ENCODE measurements at places on chromosomes 3 and 15. TPM values are rescaled to one million over a fixed set of nuclear protein-coding genes. Genes with fewer than 3 reads are reported as not detected.
A peak's percentile ranks its signal among the peaks of the same experiment; 100 is the strongest.

DNA sequence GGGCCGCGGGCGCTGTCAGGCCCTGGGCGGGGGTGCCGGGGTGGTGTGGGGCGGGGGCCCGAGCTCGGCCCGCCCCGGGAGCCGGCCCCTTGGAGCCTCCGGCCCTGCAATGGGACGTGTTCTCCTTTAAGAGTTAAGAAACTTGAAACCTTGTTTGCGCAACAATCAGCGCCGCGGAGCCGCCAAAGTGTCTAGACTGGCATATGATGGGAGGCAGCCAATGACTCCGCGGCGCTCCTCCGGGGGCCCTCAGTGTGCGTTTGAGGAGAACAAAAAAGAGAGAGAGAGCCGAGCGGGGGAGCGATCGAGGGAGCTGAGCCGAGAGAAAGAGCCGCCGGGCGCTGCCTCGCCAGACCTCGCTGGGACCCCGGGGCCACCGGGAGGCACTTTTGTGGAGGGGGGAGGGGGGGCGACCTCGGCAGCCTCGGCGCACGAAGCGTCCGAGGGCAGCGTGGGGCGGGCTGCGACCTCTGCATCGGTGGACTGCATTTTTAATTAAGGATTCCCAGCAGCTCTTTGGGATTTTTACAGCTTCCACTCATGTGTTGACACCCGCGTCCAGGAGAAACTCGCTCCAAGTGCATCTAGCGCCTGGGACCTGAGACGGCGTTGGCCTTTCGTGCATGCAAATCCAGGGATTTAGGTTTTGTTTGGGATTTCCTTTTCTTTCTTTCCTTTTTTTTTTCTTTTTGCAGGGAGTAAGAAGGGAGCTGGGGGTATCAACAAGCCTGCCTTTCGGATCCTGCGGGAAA, at the start of gene SMAD6:
TSS of gene SMAD6 (plus strand) at position 202 of the 752 bp plus-strand sequence. CDS start 1,023 bp downstream, outside the sequence.
- peaks cover 58% of the 10 kb centered on the region for H3K4me1 ChIP-seq
- H3K36me3 ChIP-seq: no peaks in the 10 kb centered on the region
- peak; percentile 95 for DNase-seq
- H3K27me3 ChIP-seq: peaks cover 16% of the 10 kb centered on the region
- peak within 1 kb of the TSS; percentile 78 for H3K4me3 ChIP-seq
- H3K27ac ChIP-seq: peak within 1 kb of the TSS; percentile 86

GRCh38 chr3:107525644-107526305, 3.0 kb downstream of the BBX start:
- H3K36me3 ChIP-seq: no peaks in the 10 kb centered on the region
- no peaks in the 10 kb centered on the region for H3K27me3 ChIP-seq
- DNase-seq: peak; percentile 59
- H3K4me1 ChIP-seq: peaks cover 14% of the 10 kb centered on the region
- peak overlapping the region; percentile 87 for H3K27ac ChIP-seq
- H3K4me3 ChIP-seq: peak overlapping the region; percentile 93

GRCh38 chr3:171028779-171029232, 2.3 kb upstream of the SLC2A2 start:
- no peaks in the 10 kb centered on the region for H3K36me3 ChIP-seq
- DNase-seq: no peak
- H3K27ac ChIP-seq: no peak overlapping the region
- H3K27me3 ChIP-seq: no peaks in the 10 kb centered on the region
- H3K4me3 ChIP-seq: peak overlapping the region; percentile 44

DNA sequence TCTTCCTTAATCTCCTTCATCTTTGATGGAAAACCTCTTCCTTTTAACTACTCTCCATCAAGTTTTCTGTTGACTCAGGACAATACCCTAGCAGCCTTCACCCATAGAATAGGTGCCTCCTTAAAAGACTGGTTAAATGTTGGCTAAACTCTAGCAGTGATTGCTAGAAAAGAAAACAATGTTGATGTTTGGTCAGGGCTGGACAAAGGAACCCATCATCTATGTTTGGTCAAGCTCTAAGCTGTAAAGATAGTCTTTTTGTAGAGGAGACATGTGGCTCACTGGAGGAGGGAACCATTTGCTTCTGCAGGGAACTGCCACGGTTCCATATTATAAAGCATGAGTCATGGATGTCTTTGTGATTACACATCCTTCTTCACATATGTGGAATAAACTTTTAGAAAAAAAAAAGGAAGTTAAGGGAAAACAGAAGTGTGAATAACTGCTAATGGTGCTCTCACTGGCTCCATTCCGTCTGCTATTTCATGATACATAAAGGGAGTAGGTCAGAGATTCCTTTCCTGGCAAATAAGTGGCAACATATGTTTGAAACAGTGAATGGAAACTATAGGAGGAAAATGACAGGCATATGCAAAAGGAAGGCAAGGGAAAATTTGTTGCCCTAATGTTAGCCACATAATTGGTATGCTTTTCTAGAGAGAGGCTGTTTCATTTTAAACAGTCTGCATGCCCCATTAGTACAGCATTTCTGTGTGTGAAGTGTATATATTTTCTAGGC, 78.2 kb downstream of the CMSS1 start:
- no peak overlapping the region for H3K4me3 ChIP-seq
- no peaks in the 10 kb centered on the region for H3K27me3 ChIP-seq
- H3K4me1 ChIP-seq: peaks cover 5% of the 10 kb centered on the region
- DNase-seq: no peak
- no peaks in the 10 kb centered on the region for H3K36me3 ChIP-seq
- no peak overlapping the region for H3K27ac ChIP-seq

DNA sequence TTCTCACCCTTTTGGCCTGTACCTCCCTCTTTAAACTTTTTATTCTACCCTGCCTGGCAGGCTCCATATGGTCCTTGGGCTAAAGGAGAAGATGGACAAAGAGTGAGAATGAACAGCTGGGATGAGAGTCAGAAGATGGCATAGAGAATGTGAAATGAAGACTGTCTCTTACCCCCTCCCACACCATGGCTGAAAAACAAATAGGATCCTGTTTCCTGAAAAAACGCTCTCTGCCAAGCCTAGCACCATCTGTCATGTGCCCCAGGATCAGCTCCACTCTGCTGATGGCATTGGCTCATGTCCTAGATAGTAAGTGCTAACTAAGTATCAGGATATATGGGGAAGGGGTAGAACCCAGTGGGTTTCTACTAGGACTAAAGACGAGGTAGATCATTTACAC, 238.6 kb downstream of the MEX3B start:
- DNase-seq: no peak
- H3K27ac ChIP-seq: no peak overlapping the region
- H3K4me1 ChIP-seq: peaks cover 4% of the 10 kb centered on the region
- H3K36me3 ChIP-seq: no peaks in the 10 kb centered on the region
- no peak overlapping the region for H3K4me3 ChIP-seq
- H3K27me3 ChIP-seq: no peaks in the 10 kb centered on the region

DNA sequence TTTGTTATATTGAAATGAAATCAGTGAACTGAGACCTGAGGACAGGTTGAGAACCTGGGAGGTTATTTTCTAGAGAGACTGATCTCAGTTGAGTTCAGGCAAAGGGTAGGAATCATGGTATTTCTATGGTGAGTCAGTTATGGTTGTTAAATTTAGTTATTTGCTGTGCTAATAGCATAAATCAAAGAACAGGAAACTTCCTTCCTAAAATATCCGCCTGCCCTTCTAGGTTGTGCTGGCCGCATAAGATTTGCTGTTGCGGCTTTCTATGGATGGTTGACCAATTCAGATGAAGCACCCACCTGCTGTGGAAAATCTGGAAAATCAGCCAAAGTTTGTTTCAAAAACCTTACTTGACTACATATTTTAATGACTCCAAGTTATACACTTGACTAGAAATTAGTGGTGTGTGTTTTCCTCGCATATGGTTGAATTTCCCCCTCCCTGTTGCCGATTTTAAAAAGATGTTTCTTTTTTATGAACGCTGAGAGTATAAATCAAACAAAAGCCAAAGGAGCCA, 52.6 kb downstream of the PLCL2 start:
- DNase-seq: no peak
- H3K27ac ChIP-seq: no peak overlapping the region
- no peaks in the 10 kb centered on the region for H3K27me3 ChIP-seq

DNA sequence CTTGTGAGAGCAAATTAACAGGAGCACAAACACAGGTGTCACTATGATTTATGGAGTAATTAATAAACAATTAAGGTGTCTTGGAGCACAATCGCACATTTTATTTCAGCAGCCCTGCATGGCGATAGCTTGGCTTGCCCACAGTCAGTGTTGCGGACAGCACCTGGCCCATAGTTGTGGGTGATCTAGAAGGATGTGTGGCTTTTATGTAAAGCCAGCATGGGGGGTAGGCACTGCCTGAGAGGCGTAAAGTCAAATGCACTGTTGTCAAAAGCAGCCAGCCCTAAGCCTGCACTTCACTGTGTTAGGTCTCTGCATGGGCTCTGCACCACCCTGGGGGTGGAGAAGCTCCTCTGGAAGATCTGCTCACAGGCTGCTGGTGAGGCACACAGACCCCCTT, 177.4 kb upstream of the PPP2R3A start:
- H3K27ac ChIP-seq: no peak overlapping the region
- H3K4me1 ChIP-seq: no peaks in the 10 kb centered on the region
- DNase-seq: no peak
- H3K4me3 ChIP-seq: no peak overlapping the region
- H3K36me3 ChIP-seq: no peaks in the 10 kb centered on the region

The GPR149 gene
- total RNA-seq: not detected

The ZNF80 gene
- not detected for total RNA-seq

The SCAMP5 gene
- total RNA-seq: 0.53 TPM

The PLSCR2 gene
- total RNA-seq: not detected

The C15orf39 gene
- total RNA-seq: 33.4 TPM

The SCN5A gene
- 1.0 TPM for total RNA-seq

The LEKR1 gene
- total RNA-seq: 3.4 TPM

Data from suprapubic skin (tissue), 4 donors.